Smooth muscle cell of the brain vasculature (primary cell): ENCODE measurements at places on chromosomes 3 and 15.

DNA sequence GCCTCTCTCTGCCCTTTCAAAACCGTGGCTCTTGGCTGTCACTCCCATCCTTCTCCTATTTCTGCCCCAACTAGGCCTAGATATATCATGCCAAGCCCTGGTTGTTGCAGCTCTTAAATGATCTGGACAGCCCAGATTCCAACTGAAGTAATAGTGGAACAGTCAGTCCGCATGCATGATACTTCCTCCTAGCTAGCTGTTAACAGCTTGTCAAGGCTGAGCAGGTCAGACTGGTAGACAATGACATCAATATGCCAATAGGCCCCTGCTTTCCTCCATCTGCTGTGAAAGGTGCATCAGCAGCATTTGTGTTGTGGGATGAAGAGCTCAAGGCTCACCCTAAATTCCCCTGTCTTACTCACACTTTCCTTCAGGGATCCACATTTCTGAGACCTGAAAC lies 527.7 kb upstream of the TGFBR2 start:
- DNase-seq = no peak

- DNase-seq = no peak
Measured at GRCh38 chr3:106333911-106334618, 465.3 kb upstream of the CBLB start.

- no peak for DNase-seq
Measured at GRCh38 chr15:97346221-97346620, 614.3 kb upstream of the ARRDC4 start.

DNA sequence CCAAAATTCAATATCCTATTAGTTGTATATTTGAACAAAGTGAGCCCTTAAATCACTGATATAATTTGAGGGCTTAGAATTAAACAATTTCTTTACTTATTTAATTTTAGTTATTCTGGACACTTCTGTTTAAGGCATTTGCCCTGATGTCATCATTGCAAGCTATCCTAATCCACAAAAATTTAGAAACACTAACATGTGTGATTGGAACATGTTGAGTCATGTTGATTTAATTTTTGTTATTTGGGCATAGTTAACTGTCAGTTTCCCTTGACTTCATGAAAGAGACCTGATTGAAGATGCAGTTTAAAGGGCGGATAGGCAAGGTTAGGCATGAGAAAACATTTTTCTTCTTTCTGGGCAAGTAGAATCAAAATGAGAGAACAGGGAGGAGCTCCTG lies 682.6 kb downstream of the ROBO1 start:
- DNase-seq = no peak

DNA sequence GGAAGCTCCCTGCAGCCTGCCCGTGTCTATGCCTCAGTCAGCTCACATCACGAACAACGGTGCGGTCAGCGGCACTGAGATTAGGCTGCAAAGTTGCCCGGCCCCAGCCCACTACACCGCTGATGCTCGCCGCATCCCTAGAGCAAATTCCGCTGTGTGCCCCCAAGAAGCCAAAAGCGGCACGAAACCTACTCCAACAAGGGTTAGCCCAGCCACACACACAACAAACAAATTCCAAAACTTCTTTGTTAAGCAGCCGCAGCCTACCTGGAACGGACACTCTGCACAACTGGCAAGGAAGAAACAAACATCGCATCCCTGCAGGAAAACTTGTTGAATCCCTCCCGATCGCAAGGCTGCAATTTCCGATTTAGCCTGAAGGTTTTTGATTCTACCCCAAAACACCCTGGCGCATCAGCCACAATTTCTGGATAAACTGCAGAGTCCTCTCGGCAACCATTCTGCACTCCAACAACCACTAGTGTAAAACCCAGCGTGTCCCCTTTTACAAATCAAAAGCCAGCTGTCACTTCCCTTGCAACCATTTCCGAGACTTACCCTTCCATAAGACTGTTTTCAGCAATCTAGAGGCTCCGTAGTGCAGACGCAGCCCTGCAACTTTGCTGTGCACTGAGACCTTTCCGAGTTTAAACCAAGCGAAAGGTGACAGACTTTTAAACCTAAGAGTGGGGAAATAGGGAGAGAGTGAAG lies 449 bp downstream of the ROBO1 start:
- no peak for DNase-seq

GRCh38 chr3:53682807-53683206 lies 163.4 kb downstream of the CHDH start:
- DNase-seq = no peak

DNA sequence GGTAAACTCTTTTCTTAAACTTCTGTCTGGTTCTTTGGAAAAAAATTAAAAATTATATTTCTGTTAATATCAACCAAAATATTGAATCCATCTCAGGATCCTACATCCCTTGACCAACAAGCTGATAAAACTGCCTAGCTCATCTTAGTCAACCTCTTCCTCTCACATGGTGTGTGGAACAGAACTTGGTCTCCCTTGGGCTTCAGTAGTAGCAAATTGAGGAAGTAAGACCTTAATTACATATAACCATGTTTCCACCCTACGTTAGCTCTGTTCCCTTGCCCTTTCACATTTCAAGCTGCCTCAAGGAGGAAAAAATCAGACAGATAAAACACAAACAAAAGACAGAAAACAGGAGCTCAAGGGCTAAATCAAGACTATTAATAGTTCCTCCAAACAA lies 116.4 kb downstream of the GREM1 start:
- no peak for DNase-seq

DNA sequence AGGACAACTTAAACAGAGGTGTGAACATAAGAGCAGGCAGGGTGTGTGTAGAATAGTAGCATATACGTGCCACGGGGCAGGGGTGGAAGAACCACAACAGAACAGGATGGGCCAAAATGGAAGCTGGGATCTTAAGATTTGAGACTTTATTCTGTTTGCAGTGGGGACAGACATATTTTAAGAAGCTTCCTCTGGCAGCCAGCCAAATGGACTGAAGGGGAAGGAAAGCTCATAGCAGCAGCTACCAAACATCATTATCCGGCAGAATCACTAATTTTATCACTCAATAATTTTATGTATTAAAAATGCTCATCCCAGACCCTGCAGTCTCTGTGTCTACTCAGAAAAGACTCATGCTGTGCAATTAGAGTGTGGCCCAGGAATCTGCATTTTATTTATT lies 130.9 kb upstream of the CTDSPL start:
- no peak for DNase-seq

DNA sequence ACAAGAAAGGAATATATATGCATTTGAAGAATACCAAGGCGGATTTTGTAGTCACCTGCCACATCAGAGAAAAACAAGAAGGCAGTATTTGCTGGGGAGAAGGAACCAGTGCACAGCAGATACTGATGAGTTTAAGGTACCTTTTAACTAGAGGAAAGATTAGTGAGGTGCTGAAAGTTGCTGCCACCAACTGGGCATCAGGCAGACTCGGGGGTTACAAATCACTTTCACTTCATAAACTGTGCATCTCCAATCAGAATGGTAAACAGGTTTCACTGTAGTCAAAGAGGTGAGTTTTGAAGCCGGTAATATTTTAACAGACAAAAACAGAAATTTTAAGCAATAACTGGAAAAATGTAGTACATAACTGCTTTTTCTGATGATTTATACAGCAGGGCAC lies 4.1 kb downstream of the FBN1 start:
- DNase-seq = no peak

DNA sequence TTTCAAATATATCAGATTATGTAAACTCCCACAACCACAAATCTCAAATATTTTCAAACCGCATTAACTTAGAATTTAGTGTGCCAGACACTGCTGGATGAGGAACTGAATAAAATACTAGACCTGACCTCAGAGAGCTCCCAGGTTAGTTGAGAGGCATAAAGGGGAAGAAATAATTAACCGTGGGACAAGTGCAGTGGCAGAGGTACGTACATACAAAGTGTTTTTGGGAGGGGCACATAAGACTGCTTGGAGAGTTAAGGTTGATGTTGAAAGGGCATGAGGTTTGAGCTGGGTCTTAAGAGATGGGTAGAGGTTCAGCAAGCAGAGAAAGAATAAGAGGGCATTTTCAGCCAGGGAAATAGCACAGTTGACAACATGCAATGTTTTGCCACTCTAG lies 17.2 kb downstream of the THUMPD3 start:
- no peak for DNase-seq

GRCh38 chr15:97683831-97684230 lies 276.7 kb upstream of the ARRDC4 start:
- no peak for DNase-seq

GRCh38 chr3:108590460-108590859 lies 938 bp downstream of the DZIP3 start:
- no peak for DNase-seq

DNA sequence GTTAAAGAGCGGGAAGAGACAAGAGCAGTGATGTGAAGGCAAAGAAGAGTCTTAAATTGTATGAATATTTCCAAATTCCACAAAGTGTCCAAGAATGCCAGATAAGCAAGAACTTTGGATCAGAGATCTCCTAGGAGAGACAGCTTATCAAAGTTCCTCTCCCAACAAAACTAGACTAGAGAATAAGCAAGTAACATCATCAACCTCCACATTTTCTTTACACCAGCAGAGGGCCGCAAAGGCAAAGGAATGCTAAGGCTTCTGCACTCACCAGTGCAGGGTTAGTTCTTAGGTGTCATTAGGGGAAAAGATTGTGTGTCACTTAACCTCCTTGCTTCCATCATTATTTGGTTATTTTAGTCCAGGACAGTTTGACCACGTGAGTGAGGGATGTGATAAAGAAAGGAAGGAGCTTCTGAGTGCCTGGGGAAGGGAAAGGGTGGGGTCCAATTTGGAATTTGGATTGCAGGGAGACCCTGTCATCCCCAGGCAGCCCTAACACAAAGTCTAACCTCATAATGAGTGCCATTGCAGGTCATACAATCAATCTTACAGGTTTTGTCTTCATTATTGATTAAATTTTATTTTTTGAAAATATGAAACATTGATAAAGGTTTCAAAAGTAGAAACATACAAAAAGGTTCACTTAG lies 7.5 kb upstream of the CMTM6 start:
- peak; percentile 41 for DNase-seq

- no peak for DNase-seq
Measured at GRCh38 chr15:29826908-29827820, 4.9 kb upstream of the TJP1 start.

DNA sequence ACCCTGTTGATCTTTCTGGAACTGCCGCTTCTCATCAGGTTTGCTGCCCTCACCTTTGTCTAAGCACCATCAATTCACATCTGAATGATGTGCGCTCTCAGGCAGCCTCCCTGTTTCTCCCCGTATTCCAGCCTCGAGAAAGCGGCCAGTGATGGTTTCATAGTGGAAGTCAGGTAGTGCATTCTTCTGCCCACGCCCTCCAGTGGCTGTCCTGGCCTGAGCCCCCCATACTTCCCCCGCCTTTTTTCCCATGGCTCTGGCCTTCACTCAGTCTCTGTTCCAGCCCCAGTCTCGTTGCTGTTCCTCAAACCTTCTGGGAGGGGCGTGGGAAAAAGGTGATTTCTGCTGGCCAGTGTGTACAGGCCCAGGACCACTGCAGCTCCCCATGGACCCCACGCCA lies 101.3 kb downstream of the ASB7 start:
- DNase-seq = no peak

- DNase-seq = no peak
Measured at GRCh38 chr3:155031186-155031585, 48.9 kb upstream of the MME start.

- DNase-seq = no peak
Measured at GRCh38 chr15:58748852-58749531, 515 bp downstream of the ADAM10 start.

DNA sequence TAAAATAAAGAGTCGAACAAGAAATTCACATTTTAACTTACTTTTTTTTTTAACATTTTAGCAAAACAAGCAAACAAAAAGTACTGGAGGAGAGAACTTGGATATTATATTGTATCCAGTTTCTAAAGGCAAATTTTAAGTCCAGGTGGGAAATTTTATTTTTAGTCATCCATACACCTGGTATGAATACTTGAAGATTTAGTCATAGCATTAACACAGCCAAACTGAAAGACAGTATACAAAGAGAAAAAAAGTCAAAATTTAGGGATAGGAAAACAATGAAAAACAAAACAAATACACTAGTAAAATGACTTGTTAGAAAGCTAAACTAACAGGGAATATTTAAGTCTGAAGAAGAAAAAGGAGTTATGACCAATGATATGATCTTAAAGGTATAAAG lies 69.1 kb downstream of the PROS1 start:
- DNase-seq = no peak

DNA sequence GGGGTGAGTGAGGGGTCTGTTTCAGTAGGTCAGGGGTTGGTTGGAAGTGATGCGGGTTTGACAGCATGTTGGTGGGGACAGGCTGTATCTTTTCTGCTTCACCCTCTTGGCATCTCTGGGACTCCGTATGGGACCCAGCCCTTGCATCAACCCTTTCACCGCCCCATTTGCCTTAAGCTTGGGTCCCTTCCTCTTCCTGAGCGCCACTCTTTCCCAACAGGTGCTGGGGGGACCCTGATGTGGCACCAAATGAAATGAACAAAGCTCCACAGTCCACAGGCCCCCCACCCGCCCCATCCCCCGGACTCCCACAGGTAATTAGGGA lies 1.1 kb downstream of the EIF4G1 start:
- DNase-seq = no peak

DNA sequence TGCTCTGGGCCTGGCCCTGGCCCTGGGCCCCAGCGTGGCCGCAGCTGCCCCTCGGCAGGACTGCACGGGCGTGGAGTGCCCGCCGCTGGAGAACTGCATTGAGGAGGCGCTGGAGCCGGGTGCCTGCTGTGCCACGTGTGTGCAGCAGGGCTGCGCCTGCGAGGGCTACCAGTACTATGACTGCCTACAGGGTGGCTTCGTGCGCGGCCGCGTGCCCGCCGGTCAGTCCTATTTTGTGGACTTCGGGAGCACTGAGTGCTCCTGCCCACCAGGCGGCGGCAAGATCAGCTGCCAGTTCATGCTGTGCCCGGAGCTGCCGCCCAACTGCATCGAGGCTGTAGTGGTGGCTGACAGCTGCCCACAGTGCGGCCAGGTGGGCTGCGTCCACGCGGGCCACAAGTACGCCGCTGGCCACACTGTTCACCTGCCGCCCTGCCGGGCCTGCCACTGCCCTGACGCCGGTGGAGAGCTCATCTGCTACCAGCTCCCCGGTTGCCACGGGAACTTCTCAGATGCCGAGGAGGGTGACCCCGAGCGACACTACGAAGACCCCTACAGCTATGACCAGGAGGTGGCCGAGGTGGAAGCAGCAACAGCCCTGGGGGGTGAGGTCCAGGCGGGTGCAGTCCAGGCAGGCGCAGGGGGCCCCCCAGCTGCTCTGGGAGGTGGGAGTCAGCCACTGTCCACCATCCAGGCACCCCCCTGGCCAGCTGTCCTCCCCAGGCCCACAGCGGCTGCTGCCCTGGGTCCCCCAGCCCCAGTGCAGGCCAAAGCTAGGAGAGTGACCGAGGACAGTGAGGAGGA lies 21.7 kb downstream of the FBLN2 start:
- no peak for DNase-seq

DNA sequence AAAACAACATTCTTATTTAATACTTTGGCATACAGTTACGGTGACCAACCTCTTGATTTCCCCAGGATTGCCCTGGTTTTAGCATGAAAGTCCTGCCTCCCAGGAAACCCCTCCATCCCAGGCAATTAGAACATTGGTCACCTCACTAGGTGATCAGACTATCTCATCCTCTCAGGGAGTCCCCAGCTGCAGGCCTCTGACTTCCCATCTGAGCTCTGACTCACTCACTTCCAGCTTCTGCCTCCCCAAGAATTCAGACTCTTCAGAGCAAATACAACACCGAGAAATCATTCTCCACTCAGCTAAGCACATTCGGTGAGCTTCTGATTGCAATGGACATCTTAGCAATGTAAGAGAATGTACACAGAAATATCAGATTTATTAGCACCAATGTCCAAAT lies 92.4 kb upstream of the HES1 start:
- peak; percentile 23 for DNase-seq

- DNase-seq = no peak
Measured at GRCh38 chr3:60010781-60011180, 961.0 kb upstream of the CFAP20DC start.

GRCh38 chr15:101115393-101115785 lies 136.5 kb downstream of the CHSY1 start:
- no peak for DNase-seq
